ENCODE measurements at places on chromosomes 13 and 19.

- peak; percentile 12 for DNase-seq
Observed at GRCh38 chr19:8702350-8702749, 3.8 kb upstream of the ACTL9 start.

DNA sequence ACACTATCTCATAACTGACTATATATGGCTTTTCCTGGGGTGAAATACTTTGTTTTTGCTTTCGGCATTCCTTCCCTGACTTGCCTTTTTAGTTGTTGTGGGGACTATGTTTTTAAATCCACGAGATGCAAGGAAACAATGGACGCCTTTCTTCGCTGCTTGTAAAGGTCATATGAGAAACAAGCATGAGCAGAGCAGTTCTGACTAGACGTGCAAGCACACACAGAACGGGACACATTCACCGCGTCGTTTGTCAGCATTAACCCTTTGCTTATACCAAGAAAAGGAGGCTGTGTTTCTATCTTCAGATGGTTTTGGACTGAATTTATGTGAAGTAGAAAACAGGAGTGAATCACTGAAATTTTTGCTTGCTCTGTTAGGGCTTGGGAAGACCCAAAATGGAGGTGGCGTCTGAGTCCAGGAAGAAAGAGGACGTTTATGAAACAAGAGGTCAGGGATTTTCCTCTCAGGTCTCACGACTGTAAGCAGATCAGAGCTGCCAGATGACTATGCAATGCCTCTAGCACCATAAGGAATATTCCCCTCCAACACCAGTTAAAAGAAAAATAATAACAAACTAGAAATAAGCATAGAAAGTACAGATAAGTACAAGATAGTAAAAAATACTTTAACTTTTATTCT lies 358.9 kb downstream of the DLEU7 start:
- no peak for DNase-seq

DNA sequence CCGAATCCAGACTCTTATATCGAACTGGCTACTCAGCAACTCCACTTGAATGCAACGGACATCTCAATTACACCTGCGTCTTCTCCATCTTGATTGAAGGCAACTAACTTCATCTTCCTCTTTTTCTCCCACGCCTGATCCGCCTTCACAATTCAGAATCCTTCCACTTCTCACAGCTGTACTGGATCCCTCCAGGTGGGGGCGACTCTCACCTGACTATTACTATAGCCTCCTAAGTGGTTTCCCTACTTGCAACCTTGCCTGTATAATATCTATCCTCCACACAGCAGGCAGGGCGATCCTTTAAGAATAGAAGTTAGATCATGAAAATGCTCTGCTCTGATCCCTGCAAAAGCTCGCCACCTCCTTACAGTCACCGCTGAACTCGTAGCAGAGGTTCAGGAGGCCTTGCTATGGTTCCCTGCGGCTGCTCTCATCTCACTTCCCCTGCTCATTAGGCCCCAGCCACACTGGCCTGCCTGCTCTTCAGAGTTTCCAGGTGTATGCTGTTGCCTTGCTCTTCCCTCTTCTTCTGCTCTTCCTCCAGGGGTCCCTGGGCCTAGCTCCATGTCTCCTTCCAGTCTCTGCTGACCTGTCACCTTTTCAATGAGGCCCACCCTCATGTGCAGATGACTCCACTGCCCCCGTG lies 31.9 kb downstream of the RFXAP start:
- DNase-seq: no peak

- no peak for DNase-seq
Observed at GRCh38 chr19:51439021-51439465, 19.2 kb downstream of the SIGLEC8 start.

GRCh38 chr13:79222427-79223205 lies 183.4 kb downstream of the RBM26 start:
- DNase-seq: no peak

GRCh38 chr13:104750377-104750776 lies 1684.2 kb upstream of the SLC10A2 start:
- no peak for DNase-seq

DNA sequence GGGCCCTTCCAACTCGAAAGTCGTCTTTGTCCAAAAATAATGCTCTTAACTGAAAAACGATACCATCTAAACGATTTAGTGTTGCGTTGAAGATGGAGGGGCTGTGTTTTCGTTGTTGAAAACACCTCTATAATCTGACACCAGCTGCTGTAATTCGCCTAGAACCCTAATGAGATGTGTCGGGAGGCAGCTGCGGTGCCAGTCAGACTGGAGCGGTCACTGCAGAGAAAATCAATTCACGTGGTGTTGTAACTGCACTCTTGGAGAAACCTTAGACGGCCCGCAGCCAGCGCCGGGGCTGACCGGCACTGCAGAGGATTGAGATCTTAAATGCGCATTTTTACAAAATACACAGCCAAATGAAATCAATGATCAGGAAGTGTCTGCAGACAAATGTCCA lies 339.1 kb downstream of the ZNF536 start:
- no peak for DNase-seq

- DNase-seq: no peak
Observed at GRCh38 chr13:50359041-50359367, 343.8 kb downstream of the KCNRG start.

GRCh38 chr13:32783067-32783466 lies 196.8 kb downstream of the PDS5B start:
- no peak for DNase-seq

- DNase-seq: no peak
Observed at GRCh38 chr13:108034909-108035410, 180.4 kb downstream of the LIG4 start.

- DNase-seq: no peak
Observed at GRCh38 chr13:73310366-73310765, 251.6 kb downstream of the KLF5 start.

DNA sequence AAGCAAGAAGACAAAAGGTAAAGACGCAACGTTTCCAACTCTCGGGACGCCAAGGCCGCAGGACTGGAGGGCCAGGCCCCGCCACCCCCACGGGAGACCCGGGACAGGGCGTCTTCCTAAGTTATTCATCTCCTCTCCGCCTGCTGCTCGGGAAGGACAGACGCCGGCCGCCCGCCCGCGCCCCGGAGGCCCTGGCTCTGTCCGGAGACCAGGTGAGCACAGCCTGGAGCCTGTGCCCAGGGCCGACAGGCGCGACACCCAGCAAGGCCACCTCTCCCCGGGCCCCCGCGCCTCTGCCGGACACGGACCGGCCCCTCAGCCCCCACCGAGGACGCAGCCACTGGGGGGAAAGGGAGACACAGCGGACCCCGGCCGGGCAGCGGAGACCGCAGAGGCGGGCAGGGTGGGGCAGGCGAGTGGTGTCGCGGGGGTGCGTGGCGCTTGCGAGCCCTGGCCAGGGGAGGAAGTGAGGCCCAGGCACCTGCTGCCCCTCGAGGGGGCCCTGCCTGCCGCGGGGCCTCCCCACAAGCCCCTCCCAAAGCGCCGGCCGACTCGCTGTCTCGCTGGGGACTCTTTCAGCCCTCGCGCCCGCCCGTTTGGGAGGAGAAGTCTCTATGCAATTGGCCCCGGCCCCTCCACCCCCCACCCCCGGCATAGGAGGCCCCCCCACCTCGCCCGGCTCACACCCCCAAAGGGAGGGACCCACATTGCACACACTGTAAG lies 17.2 kb downstream of the SMIM24 start:
- no peak for DNase-seq

- no peak for DNase-seq
Observed at GRCh38 chr19:5567360-5567969, at the start of gene TINCR. TINCR (minus strand) TSS chr19:5567953.

- DNase-seq: no peak
Observed at GRCh38 chr13:98521461-98522247, 55.3 kb downstream of the STK24 start.

DNA sequence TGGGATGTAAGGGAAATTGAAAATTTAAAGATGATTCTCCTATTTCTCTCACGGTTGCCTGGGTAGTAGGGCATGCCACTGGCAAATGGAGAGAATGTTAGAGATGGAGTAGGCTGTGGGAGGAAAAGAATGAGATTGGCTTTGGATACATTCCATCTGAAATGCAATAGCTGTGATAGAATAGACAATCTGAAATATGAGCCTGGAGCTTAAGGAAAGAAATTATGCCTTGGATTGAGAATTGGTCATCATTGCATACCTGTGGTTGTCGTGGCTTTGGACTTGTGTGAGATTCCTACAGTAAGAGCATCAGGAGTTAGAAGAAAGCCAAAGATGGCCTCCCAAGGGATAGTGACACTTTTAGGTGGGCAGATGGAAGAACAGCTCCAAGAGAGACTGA lies 305.1 kb upstream of the SLC10A2 start:
- DNase-seq: no peak

DNA sequence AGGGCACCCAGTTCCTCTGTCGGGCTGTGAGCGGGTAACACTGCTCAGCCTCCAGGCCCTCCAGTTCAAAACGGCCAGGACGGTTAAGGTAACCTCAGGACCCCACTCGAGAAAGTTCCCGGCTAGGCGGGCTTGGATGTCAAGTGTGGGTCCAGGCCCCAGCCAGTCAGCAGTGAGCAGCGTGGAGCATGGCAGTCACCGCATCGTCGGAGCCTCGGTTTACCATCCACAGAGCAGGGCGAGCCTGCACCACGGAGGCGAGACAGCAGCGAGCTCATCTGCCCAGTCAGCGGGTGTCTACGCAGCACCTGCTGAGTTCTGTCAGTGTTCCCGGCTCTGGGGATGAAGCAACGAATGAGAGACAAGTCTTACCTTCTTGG lies 8.0 kb upstream of the CNOT3 start:
- no peak for DNase-seq

DNA sequence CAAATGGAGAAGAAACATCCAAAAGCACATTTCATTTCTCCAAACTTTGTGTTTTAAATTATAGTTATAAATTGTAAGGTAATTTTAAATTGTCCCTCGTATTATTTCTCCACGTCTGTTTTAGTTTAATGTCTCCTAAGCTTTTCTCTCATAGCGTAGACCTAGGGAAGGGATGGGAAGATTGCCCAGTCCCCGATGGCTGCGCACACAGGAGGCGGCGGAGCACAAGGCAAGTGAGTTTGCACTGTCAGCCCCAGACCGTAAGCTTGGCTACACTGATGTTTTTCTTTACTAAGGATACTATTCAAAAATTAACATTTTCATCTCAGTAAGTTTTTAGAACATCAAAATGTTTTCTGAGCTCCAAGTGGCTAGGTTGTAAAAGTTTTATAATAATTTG lies 72.3 kb downstream of the GPR12 start:
- DNase-seq: no peak

DNA sequence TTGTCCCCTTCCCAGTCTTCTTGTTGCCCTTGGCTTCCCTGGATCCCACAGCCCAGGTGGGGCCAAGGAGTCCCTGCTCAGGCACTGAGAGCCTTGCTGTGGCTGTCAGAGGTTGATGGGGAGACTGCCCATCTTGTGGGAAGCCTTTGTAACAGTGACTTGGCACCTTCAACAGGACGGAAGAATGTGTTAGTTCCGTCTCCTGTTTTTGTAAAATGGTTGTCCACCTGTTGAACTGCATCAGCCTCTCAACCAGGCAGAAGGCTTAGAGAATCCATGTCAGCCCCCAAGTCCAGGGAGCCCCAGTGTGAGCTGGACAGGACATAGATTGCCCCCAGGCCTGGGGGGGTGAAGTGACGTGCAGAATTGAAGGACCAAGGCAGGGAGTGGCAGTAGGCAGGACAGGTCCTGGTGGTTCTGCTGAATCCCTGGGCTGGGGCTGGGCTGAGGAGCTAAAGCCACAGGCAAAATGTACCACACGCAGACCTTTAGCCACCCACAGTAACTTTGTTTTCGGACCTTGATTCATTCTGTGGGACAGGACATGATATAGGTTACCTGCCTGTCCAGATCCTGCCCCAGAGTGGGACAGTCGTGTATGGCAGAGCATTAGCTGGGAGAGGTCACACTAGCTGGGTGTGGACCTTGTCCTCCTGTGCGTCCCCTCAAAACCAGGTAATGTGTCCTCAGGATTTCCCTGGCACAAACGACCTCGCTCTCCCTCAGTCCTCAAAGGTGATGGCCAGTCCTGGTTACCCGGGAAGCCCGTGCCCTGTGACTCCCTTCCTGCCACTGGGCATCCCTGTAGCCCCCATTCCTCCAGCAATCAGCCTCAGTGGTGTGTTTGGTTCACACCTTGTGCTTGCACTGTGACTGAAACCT lies 47.0 kb downstream of the GATAD2A start:
- no peak for DNase-seq

GRCh38 chr13:45826731-45827130 lies 24.8 kb downstream of the SIAH3 start:
- no peak for DNase-seq

- DNase-seq: no peak
Observed at GRCh38 chr19:38024992-38025908, 118.2 kb downstream of the SIPA1L3 start.

- no peak for DNase-seq
Observed at GRCh38 chr13:52846567-52847321, 1.7 kb downstream of the PCDH8 start.

GRCh38 chr13:32017474-32017873 lies 14.1 kb upstream of the FRY start:
- no peak for DNase-seq

DNA sequence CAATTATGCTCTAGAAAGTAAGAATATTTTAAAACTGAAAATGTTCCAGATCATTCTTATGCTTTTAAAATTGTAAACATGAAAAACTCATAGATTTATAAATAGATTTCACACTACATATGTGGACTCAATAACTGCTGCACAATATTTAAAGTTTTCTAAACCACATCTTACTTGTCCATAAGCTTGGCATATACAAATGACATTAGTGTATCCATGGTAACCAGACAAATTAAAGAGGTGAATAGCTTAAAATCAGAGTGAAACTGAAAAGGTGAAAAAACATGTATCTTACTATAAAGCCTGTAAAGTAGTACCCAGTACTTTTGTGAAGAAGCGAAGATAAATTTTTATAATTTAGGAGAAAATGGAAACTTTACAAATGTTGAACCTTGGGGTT lies 151.2 kb upstream of the MYO16 start:
- DNase-seq: no peak

DNA sequence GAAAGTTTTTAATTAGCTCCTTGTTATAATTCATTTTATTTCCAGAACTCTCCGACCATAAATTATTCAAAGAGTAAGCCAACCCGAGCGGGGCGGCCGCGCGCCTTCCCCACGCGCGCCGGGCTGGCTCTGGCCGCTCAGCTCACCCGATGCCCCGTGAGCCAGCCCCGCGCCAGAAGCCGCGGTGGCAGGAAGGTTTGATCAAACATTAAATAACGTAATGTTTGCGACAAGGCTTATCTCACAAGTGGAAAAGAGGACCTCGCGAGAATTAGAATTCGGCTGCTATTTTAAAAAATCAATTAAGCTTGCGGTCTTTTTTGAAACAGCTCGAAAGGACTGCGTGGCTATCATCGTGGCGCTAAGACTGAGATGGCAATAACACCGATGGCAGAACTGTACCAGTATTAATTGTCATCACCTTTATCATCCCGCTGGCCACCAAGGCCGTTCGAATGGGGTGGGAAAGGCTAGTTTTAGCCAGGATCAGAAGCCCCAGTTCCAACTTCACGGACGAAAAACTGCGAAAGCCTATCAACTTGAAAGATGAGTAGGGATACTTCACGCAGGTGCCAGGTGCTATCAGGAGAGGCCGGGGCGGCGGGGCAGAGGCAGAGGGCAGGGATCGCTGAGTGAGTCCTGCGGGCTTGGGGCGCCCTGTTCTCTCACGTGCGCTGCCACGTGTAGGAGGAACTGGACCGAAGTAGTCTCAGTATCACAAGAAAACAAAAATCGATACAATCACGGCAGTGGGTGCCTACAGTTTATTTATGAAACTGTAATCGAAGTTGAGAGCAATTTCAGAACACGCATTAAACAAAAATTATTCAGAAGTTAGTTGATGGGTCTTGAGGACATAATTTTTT lies 6.4 kb downstream of the POU4F1 start:
- DNase-seq: no peak

- no peak for DNase-seq
Observed at GRCh38 chr13:106376401-106377112, 158.9 kb downstream of the EFNB2 start.

- no peak for DNase-seq
Observed at GRCh38 chr19:8052464-8052859, at the start of gene CCL25. CCL25 (plus strand) TSS chr19:8052760; CDS start chr19:8053050, 290 bp downstream.
